Stimulated activated CD4-positive, alpha-beta T cell treated with anti-CD3 and anti-CD28 coated beads, Interleukin-2, amount 100 ng/mL, for 24 hours (primary cell): ENCODE measurements at places on chromosomes 6 and 20.

GRCh38 chr6:21589352-21590345 is 3.9 kb upstream of the SOX4 start:
- DNase-seq, result peak; percentile 88

GRCh38 chr20:19765913-19766312 is 7.9 kb downstream of the RIN2 start:
- no peak for DNase-seq

GRCh38 chr6:152057832-152058498 is 250.5 kb downstream of the ESR1 start:
- DNase-seq, result no peak

DNA sequence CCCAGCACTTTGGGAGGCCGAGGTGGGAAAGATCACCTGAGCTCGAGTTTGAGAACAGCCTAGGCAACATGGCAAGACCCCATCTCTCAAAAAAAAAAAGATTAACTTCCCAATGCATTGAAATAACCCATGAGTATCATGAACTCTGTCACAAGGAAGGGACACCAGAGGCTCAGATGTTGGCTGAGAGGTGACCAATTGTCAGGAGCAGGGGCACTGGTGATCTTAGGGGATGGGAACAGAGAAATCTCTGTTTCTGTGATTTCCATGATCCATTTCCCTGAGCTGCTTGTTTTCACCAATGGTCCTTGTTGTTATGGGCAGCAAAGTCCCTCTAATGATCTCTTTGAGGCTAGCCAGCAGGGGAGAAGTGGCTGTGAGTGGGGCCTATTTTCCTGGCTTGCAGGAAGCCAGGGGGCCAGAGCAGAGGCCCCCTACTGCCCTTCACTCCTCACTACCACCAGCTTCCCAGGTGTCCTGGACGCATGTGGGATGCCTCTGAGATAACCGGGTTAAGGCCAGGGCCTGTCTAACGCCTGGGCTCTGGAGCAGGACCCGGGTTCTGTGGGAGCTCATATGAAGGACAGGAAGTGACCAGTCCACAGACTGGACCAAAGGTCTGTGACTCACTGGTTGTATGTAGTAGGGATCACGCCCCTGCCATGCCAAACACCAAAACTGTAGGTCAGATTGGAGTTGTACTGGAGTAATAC is 54.4 kb downstream of the PCNA start:
- DNase-seq, result no peak

DNA sequence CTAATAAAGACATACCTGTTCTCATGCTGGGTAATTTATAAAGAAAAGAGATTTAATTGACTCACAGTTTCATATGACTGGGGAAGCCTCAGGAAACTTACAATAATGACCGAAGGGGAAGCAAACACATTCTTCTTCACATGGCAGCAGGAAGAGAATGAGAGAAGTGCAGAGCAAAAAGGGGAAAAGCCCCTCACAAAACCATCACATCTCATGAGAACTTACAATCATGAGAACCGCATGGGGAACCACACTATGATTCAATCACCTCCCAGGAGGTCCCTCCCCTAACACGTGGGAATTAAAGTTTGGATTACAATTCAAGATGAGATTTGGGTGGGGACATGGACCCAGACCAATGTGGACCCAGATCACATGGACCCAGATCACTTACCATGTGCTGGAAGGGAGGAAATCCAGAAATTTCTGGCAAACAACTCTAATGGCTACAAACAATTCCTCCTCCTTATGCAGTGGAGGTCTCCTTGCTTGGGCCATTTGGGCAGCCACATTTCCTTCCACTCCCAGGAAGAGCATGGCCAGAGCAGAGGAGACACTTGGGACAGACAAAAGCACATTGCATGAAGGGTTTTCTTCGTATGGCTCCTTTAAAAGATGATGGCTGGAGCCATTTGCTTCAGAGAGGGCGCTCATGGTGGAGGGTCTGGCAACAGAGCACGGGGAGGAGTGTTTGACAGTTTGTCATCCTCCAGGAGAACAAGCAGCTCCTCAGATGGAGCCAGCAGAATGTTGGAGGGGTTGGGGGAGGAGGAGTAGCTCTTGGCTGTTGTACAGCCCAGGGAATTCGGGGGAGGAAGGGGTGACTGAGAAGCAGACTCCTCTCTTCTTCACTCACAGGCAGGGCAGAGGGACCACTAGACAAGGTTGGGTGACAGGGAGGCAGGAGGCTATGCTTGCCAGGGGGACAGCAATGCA is 30.4 kb downstream of the SERPINB9 start:
- no peak for DNase-seq

GRCh38 chr20:35661908-35662307 is 2.8 kb downstream of the CPNE1 start:
- DNase-seq, result no peak

DNA sequence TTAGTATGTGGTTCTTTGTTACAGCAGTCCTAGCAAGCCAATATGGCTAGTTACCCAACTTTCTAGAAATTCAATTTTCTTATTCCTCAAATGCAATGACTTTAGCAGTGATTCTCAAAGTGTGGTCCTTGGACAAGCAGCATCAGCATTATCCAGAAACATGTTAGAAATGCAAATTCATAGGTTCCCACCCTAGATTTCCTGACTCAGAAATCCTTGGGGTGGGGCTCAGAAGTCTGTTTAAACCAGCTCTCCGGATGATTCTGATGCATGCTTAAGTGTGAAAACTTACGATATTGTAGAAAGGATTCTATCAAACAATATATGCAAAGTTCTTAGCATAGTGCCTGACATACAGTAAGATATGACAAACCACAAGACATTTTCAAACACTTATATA is 757.1 kb downstream of the DHX35 start:
- no peak for DNase-seq

- no peak for DNase-seq
Measured at GRCh38 chr6:16933961-16934360, 167.9 kb upstream of the STMND1 start.

DNA sequence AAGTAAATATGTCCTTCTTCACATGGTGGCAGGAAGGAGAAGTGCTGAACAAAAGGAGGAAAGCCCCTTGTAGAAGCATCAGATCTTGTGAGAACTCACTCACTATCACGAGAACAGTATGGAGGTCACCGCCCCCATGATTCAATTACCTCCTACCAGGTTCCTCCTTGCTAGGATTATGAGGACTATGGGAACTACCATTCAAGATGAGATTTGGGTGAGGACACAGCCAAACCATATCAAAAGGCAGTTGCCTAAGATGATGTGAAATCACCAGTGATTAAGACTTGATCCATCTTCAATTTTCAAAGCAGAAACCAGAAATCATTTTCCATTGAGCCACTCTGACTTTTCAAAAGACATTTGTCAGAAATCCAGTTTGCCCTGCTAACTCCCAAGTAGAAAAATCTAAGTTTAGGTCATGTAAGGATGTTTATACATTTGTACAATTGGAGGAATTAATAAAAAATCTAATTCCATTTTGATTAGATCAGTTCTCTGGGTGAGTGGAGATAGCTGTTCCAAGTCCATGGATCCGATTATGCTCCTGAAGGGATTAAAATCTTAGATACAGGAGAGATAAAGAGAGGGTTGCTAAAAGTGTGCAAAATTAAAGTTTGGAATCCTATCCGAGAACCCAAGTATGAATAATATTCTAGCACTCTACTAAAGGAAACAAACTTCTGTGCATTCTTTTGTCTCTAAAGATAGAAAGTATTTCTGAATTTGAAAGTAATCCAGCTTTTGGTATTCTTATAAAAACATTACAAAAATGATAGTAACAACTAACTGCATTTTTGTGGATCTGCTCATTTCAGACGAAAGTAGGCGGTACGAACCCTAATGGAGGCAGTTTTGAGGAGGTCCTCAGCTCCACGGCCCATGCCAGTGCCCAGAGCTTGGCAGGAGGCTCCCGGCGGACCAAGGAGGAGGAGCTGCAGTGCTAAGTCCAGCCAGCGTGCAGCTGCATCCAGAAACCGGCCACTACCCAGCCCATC is 39.5 kb downstream of the HDDC2 start:
- DNase-seq, result no peak

DNA sequence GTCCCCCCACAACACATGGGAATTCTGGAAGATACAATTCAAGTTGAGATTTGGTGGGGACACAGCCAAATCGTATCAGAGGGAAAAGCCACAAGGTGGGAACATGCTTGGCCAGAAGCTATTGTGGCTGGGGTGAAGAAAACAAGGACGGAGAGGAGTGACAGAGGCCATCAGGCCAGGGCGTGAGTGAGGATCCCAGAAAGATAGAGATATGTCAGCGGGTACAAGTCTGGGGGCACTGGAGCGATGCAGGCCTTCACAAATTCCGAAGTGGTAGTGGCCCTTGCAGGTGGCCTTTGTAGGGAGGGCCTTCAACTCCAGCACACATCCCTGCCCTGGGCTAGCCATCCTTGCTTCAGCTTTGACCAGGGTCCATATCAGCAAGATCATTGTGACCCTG is 159.1 kb downstream of the BCAS1 start:
- DNase-seq, result no peak

GRCh38 chr6:140871911-140872310 is 1260.8 kb upstream of the GJE1 start:
- no peak for DNase-seq

GRCh38 chr20:63873477-63873971 is 8.5 kb downstream of the TPD52L2 start:
- peak; percentile 53 for DNase-seq
